ENCODE measurements at places on chromosomes 11 and 22. TPM values are rescaled to one million over a fixed set of nuclear protein-coding genes. Genes with fewer than 3 reads are reported as not detected.

Gene DDIAS
- 3.3 TPM for total RNA-seq

Gene CCDC81
- 2.3 TPM for total RNA-seq

Gene OR5P2
- total RNA-seq, result not detected

Gene MGAT3
- 4.2 TPM for total RNA-seq

Gene KCNJ5
- 2.0 TPM for total RNA-seq
